Brain microvascular endothelial cell (primary cell): ENCODE measurements at places on chromosomes 12 and 14.
A peak's percentile ranks its signal among the peaks of the same experiment; 100 is the strongest.

DNA sequence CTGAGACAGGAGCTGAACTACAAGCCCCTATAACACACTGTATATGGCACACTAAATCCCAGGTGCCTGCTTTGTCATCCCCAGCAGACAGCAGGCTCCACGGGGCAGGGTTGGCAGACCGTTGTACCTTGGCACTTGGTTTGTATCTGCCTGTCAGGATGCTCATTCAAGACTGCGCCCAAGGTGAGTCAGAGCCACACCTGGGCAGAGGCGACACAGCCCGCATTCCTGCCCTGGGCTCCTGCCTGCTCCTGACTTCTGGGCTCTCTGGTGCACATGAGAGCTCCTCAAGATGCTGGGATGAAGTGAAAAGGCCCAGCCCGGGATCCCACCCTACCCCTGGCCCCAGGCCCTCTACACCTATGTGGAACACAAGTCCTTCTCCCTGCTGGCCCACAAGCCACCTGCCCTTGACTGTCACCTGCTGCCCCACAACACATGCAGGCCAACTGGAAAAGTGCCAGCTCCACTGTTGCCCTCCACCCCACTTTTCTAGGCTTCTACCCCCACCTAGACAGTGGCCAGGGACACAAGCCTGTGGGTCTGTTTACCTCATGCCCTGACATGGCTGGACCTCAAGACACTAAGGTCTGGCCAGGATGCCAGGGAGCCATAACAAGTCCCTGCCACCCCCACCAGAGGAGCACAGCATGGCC lies 30.8 kb upstream of the PNMA1 start:
- DNase-seq = no peak

DNA sequence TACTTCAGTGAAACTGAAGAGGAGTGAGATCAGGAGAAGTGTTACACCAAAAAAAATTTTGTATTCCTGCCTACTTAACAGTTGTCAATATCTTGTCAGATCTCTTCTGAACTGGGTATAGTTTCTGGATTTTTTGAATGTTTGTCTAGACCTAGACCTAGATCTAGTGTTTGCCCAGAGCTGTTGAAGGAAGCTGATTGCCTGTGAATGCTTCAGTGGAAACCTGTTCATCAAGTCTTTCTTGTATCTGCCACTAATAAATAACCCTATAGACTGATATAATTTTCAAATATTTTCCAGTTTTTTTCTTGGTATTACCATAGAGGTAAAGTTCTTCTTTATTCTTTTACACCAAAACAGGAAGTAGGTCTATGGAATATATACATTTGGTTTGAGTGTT lies 781.5 kb upstream of the FBXO33 start:
- no peak for DNase-seq

- no peak for DNase-seq
These were observed 3.8 kb upstream of the TSPAN8 start for GRCh38 chr12:71161591-71161990.

GRCh38 chr14:81236138-81236537 lies 15.4 kb upstream of the GTF2A1 start:
- no peak for DNase-seq

DNA sequence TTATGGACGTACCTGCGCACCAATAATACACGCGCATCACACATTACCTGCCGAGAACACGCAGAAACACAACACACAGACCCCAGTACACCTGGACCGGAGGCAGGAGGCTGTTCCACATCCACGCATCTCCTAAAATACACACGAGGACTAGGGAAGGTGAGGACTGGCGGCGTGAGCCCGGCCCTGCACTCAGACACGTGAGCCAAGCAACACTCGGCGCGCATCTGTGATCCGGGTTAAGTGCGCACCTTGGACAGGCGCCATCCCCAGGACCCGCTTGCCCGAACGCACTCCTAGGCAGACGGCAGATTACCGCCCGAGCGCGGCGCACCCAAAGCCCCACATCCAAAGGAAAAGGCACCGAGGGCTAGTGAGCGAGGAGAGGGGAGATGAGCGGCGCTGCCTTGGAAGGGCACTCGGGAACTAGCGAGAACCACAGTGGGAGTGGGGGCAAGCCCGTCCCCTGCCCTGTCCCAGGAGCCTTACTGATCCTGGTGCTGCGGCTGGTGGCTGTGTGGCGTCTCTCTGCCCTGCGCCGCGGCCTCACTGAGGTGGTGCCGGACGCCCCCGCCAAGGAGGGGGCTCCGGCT lies 417 bp downstream of the GLS2 start:
- DNase-seq = no peak

GRCh38 chr12:42794806-42795205 lies 205.3 kb upstream of the PRICKLE1 start:
- peak; percentile 12 for DNase-seq

DNA sequence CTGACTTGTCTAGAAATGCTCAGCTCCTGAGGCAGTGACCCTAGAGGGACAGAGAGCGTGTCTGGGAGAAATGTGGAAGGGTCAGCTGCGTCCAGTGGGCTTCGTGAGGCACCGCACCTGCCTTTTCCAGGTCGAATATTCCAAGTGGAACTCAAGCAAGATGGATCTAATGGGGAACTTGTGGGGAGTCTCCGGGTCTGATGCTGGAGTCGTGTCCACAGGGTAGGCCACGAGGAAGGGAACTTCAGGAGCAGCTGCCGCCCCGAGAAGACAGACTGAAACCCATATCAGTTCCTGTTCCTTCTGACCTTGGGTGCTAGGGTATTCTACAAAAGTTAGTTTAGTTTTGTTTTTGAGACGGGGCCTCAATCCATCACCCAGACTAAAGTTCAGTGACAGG lies 67.5 kb downstream of the TNFAIP2 start:
- DNase-seq = no peak

GRCh38 chr14:23910101-23910875 lies 43.3 kb upstream of the DHRS4 start:
- peak; percentile 49 for DNase-seq

- DNase-seq = no peak
These were observed 134.6 kb upstream of the EVL start for GRCh38 chr14:99930420-99931274.

DNA sequence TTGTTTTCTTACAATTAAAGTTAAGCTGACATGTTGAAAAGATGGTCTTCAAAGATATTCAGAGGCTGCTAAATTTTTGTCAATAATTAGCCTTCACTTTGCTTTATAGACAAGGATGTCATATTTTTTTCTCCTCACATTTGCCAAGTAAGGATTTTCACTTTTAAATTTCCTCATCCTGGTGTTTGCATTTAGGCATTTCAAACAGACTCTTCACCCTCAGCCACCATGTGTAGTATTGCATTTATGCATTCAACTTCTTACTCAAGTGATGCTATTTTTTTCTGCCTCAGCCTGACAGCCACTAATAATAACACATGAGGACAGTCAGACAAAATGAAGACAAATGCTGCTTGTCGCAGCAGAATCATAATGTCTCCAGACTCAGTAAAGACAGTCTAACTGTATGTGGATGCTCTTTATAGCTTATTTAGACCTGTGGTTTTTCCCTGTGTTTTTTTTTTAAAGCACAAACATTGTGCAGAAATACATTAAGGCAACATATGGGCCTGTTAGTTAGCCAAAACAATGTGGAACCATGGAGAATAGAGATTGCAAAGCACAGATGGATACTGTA lies 481.5 kb downstream of the NPAS3 start:
- no peak for DNase-seq

- DNase-seq = no peak
These were observed 505 bp upstream of the HEBP1 start for GRCh38 chr12:13000616-13000924.

GRCh38 chr12:47885012-47885501 lies 19.7 kb downstream of the VDR start:
- no peak for DNase-seq

GRCh38 chr14:104142136-104142945 lies 4.0 kb downstream of the KIF26A start:
- DNase-seq = no peak

DNA sequence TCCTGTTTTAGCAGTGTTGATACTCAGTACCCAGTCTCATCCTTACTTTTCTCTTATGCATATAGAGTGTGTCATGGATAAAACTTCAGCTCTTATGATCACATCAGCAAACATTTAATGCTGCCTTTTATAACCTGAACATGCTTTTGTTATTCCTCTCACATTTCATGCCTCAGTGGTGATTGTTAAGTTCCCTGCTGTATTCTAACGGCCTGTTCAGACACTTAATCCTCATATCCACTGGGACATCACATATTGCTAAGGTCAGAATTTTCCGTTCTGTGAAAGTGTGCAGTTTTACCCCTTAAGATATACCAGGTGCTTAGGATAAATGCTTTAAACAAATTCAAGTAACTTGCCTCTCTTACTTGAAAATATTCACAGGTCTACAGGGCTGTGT lies 268.7 kb upstream of the SEL1L start:
- DNase-seq = no peak

DNA sequence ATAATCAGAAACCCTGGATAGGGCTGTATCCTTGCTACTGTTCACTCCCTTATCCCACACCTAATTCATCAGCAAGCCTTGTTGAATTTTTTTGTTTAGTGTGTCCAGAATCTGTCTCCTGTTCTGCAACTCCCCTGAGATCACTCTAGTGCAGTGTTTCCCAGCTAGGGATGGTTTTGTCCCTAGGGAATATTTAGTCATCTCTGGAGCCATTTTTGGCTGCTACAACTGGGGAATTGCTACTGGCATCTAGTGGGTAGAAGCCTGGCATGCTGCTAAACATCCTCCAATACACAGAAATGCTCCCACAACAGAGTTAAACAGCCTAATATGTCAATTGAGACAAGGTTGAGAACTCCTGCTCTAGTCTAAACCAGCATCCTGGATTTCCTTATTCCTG lies 248.0 kb downstream of the NPAS3 start:
- no peak for DNase-seq

- peak; percentile 70 for DNase-seq
These were observed 23.8 kb downstream of the CFAP251 start for GRCh38 chr12:121942145-121942718.

DNA sequence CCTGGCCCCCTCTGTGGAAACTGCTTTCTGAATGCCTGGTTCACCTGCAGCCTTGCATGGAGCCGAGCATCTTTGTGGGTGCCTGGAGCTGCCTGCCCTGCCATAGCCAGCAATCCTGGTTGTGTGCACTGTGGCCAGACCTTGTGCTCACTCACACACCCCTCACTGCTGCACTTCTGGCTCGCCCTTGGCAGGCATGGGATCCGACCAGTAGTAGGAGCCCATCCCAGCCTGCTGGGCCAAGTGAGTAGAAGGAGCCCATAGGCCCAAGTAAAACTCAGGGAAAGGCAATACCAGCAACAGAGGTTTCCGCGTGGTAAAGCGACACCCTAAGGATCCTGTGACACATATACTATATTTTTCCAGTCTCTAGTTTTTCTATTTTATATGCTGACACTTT lies 270.0 kb upstream of the NAV3 start:
- no peak for DNase-seq

- no peak for DNase-seq
These were observed 145.3 kb downstream of the SSPN start for GRCh38 chr12:26340649-26341048.

- DNase-seq = no peak
These were observed 84.5 kb downstream of the BORCS5 start for GRCh38 chr12:12441429-12441807.

- DNase-seq = no peak
These were observed 213.1 kb downstream of the PTPRO start for GRCh38 chr12:15535352-15535781.

DNA sequence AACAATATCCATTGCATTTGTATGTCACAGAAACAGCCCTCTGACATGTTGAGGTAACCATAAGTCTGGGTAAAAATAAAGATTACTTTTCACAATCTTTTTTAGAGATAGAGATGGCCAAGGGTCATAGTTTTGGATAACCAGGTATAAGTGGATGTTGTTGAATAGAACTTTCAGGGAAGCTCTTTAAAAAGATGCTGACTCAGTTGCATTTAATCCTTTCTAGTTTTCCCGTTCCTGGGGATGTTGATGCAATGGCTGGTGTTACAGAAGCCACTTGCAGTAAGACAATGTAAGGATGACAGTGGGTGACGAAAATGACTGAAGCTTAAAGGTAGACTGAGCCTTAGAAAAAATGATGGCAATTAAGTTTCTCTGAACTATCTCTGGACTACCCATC lies 1473.7 kb downstream of the AACS start:
- DNase-seq = no peak

GRCh38 chr12:93679308-93679925 lies 2.2 kb downstream of the CRADD start:
- DNase-seq = no peak

GRCh38 chr14:60212503-60213371 lies 36.3 kb upstream of the PPM1A start:
- DNase-seq = no peak

DNA sequence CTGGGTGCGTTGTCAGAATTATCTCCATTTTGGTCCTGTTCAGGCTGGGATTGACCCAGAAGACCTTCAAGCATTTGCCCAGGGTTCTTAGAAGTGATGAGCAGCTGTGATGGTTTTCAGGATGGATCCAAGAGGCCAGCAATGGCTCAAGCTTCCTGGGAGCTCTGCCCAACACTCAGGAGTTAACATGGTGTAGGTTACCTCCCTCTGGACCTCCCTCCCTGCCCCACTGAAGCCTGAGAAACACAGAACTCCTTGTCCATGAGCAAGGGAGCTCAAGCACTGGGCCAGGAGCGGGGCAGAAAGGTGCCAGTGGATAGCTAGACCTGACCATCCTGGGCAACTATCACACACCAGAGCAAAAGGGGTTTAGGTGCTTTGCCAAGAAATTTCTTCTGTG lies 148.4 kb upstream of the FKBP4 start:
- DNase-seq = no peak

GRCh38 chr14:60657456-60658210 lies 8.4 kb upstream of the SIX1 start:
- no peak for DNase-seq

DNA sequence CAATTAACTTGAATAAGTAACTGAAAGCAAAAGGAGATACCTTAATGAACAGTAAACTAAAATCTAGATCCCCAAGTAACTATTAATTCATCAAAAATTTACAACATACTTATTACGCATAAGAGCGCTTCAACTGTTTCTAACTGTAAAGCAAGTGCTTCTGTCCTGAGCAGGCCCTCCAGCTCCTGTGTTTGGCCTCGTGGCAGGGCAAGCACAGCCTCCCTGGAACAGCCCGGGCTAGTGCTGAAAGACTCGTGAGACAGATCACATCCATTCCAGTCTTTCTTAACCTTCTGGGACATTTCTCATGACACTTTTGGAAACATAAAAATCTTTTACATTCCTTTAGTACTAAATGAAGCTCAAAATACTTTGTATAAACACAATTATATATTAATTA lies 178.8 kb upstream of the ABCD2 start:
- DNase-seq = no peak

DNA sequence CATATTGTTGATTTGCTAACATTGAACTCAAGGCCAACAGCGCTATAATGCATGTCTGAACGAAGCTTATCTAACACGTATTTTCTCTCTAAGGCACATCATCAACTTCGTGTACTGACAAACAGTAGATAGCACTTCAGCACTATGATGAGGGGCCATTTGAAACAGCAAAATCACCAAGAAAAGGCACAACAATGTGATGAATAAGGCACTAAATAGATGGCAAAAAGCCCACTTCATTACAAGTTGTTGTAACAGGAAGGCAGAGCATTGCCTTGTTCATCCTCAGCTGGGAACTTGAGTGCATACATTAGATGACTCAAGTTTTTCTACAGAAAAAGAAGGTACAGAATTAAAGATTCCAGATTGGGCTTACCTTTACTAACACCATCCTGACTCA lies 75.2 kb downstream of the LIN7A start:
- no peak for DNase-seq
